ENCODE measurements at places on chromosomes 3 and 15. TPM values are rescaled to one million over a fixed set of nuclear protein-coding genes. Genes with fewer than 3 reads are reported as not detected.
A peak's percentile ranks its signal among the peaks of the same experiment; 100 is the strongest.

The SLC28A2 gene
- not detected for total RNA-seq

- H3K36me3 ChIP-seq = no peaks in the 10 kb centered on the region
- H3K4me3 ChIP-seq = no peak overlapping the region
- no peaks in the 10 kb centered on the region for H3K27me3 ChIP-seq
- H3K27ac ChIP-seq = peak overlapping the region; percentile 50
- DNase-seq = peak; percentile 64
- peaks cover 30% of the 10 kb centered on the region for H3K4me1 ChIP-seq
Measured at GRCh38 chr15:62432702-62433398, 267.8 kb upstream of the C2CD4B start.

GRCh38 chr3:160685144-160685766 lies 8.3 kb downstream of the ARL14 start:
- H3K27ac ChIP-seq = no peak overlapping the region
- no peak for DNase-seq
- no peaks in the 10 kb centered on the region for H3K36me3 ChIP-seq
- H3K27me3 ChIP-seq = no peaks in the 10 kb centered on the region
- no peaks in the 10 kb centered on the region for H3K4me1 ChIP-seq

The FOXB1 gene
- not detected for total RNA-seq

The TMC3 gene
- not detected for total RNA-seq

DNA sequence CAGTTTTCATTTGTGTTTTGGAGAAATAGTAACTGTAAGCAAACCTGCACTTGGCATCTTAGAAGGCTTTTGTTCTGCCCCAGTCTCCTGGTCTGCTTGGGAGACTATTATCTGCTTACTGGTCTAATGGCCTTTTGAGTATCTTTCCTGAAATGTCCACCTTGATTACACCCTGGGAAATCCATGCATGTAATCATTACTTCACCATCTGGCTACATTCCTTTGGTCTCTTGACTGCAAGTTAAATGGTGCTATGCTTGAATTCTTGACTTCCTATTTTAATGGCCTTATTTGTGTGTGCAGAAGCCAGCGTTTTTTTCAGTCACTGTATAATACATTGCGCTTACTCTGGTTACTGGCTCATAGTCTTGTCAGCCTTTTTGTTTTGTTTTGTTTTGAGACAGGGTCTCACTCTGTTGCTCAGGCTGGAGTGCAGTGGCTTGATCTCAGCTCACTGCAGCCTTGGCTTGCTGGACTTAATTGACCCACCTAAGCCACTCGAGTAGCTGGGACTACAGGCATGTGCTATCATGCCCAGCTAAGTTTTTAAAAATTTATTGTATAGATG lies 30.0 kb downstream of the CHD2 start:
- H3K27ac ChIP-seq = no peak overlapping the region
- no peaks in the 10 kb centered on the region for H3K27me3 ChIP-seq
- DNase-seq = no peak
- H3K36me3 ChIP-seq = peaks cover 97% of the 10 kb centered on the region
- no peak overlapping the region for H3K4me3 ChIP-seq
- H3K4me1 ChIP-seq = peaks cover 10% of the 10 kb centered on the region

DNA sequence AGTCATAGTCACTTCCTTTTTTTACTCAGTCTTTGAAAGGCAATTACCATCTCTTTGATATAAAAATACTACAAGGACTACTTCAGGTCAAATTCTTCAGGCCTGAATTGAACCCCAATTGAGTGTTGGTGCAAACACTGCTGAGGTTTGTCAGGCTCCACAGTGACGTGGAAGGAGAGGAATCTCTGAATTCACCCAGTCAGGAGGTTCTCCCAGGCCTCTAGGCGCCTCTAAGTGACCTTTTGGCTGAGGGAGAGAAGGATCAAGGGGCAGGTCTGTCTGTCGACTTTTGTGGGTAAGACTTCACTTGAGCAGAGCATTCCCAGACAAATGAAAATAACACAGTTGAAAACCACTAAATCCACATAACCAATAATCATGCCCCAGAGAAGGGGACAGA lies 227.6 kb upstream of the CHRNA7 start:
- H3K4me3 ChIP-seq = no peak overlapping the region
- no peak overlapping the region for H3K27ac ChIP-seq
- no peaks in the 10 kb centered on the region for H3K27me3 ChIP-seq
- H3K36me3 ChIP-seq = no peaks in the 10 kb centered on the region
- peaks cover 11% of the 10 kb centered on the region for H3K4me1 ChIP-seq
- no peak for DNase-seq

- peaks cover 39% of the 10 kb centered on the region for H3K27me3 ChIP-seq
- no peak for DNase-seq
- no peak overlapping the region for H3K27ac ChIP-seq
- H3K4me1 ChIP-seq = peaks cover 24% of the 10 kb centered on the region
- H3K36me3 ChIP-seq = no peaks in the 10 kb centered on the region
- no peak overlapping the region for H3K4me3 ChIP-seq
Measured at GRCh38 chr3:26623419-26624208, 1.0 kb downstream of the LRRC3B start.

The PDHB gene
- 220 TPM for total RNA-seq

Data from heart left ventricle (tissue), 16 donors.